ENCODE measurements at places on chromosomes 5 and 9.

GRCh38 chr5:138978581-138978980, 103.4 kb upstream of the LRRTM2 start:
- DNase-seq = no peak
- H3K36me3 ChIP-seq = peaks cover 2% of the 10 kb centered on the region
- no peak overlapping the region for H3K4me3 ChIP-seq

DNA sequence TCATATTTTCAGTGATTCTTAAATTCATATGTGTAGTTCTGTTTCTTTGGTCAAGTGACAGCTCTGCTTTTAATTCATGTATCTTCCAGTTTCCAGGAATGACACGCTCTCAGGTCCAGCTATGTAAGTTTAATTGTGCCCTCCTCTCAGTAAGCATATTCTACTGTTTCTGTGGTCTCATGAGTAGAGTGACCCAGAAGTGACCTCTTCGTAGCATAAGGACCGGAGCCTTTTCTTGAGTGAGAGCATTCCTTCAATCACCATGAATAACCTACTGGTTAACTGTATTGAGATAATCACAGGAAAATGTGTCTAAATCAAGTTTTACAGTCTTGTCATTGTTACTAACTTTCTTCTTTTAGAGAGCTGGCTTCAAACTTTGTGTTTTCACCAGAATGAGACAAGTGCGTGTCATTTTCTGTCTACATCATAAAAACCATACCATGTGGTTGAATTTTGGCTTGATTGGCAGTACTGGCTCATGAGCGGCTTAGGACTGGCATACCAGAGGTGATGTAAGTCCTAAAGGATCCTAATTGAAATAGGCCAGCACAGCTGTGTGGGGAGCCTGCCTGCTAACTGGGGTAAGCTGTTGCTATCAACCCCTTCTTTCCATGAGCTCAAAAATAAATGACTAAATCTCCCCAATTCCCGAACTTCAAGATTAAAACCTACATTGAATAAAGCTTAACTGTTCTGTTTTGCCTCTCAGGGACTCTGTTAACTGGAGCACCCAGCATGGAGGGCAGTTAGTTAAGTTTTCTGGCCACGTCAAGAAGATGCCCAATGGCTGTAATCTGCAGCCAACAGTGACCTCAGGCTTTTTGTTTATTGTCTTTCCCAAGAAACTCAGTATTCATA, 4.8 kb downstream of the ADAMTSL1 start:
- DNase-seq = no peak
- H3K27me3 ChIP-seq = peaks cover 5% of the 10 kb centered on the region
- no peaks in the 10 kb centered on the region for H3K4me1 ChIP-seq
- no peak overlapping the region for H3K27ac ChIP-seq

DNA sequence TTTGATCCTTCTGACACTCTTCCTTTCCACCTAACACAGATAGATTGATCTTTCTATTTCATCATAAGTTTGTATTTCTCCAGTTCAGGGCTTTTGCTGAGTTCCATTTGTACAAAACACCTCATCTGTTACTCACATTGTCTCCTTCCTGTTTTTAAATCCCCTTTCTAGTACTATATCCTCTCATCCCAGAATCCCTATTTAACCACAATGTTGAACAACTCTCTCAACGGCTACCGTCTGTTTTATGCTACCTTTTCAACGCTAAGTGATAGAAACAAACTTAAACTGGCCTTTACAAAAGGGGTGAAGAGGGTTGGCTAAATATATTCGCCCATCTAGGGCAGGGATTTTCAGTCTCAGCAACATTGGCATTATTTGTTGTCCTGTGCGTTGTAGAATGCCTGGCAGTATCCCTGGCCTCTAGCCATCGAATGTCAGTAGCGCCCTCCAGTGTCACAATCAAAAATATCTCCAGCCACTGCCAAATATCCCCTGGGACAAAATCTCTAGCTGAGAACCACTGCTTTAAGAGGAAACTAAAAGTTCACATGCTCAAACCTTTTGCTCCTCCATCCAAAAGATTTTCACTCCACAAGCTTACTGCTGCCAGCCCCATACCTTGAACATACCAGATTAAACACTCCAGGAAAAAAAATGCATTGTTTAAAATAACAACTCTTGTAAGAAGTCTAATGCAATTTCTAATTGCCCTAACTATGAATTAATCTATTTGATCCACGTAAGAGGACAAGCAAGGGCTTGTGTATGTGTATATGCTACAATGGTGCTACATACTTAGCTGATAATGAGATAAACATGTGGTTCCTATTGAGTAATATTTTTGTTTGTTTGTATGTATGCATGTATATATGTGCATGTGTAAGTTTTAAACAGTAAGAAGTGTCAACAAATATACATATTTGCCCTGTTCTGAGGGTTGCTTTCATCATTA, 344.0 kb downstream of the PTPRD start:
- no peaks in the 10 kb centered on the region for H3K4me1 ChIP-seq
- DNase-seq = no peak
- H3K4me3 ChIP-seq = no peak overlapping the region
- no peaks in the 10 kb centered on the region for H3K27me3 ChIP-seq
- no peaks in the 10 kb centered on the region for H3K36me3 ChIP-seq
- H3K27ac ChIP-seq = no peak overlapping the region

DNA sequence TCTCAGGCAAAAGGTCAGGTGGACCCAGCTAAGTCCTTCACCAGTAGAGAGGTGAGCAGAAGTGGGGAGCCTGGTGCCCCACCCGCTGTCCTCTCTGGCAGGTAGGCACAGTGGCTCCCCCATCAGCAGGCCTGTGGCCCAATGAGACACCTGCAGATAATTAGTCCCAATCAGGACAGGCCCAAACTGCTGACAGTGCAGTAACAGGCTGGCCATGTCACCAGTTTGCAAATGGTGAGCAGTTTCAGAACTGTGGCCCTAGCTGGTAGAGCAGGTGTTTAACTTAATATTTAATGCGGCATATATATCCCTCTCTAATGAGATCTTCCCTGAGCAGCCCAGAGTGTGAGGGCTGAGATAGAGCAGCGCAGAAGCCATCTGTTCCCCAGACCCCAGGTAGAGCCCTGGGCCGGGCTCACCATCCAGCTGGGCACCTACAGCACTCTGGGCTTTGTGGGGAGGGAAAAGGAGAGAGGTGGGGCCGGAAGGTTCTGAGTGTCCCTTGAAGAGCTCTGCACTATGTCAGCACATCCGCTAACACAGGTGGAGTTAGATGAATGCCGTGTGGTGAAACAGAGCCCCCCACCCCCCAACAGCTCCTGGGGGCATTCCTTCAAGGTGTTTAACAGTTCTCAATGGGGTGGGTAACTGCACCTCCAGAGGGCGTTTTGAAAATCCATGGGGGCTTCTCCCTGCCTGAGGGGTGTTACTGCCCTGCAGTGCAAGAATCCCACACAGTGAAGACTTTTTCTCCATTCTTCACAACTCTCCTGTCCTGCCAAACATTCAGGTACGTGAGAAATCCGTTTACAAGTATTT, 120.5 kb downstream of the PAX5 start:
- no peaks in the 10 kb centered on the region for H3K36me3 ChIP-seq
- peaks cover 6% of the 10 kb centered on the region for H3K27me3 ChIP-seq
- no peak overlapping the region for H3K4me3 ChIP-seq
- DNase-seq = no peak

GRCh38 chr5:79612667-79613198, 492 bp downstream of the TENT2 start:
- H3K4me3 ChIP-seq = peak overlapping the region; percentile 91
- H3K27me3 ChIP-seq = no peaks in the 10 kb centered on the region
- no peak for DNase-seq
- H3K4me1 ChIP-seq = peaks cover 45% of the 10 kb centered on the region
- peak overlapping the region; percentile 97 for H3K27ac ChIP-seq
- H3K36me3 ChIP-seq = peaks cover 36% of the 10 kb centered on the region

Data from activated T-helper 1 cell treated with anti-CD3 and anti-CD28 coated beads, Interleukin-12 subunit alpha, Interleukin-12 subunit beta, Interleukin-2, Interleukin-4 antibody, amounts not matched to agents 30 ng/mL and 10 ng/mL and 1 ng/mL, durations not matched to agents 14 hours and 24 hours and 36 hours (primary cell).